ENCODE measurements at places on chromosomes 4 and X. TPM values are rescaled to one million over a fixed set of nuclear protein-coding genes. Genes with fewer than 3 reads are reported as not detected.

TMPRSS11E gene
- not detected for total RNA-seq

SUPT20HL2 gene
- total RNA-seq: not detected

ZCCHC18 gene
- not detected for total RNA-seq

NWD2 gene
- not detected for total RNA-seq

PRRG1 gene
- 18.0 TPM for total RNA-seq

AVPR2 gene
- total RNA-seq: 2.6 TPM

DNA sequence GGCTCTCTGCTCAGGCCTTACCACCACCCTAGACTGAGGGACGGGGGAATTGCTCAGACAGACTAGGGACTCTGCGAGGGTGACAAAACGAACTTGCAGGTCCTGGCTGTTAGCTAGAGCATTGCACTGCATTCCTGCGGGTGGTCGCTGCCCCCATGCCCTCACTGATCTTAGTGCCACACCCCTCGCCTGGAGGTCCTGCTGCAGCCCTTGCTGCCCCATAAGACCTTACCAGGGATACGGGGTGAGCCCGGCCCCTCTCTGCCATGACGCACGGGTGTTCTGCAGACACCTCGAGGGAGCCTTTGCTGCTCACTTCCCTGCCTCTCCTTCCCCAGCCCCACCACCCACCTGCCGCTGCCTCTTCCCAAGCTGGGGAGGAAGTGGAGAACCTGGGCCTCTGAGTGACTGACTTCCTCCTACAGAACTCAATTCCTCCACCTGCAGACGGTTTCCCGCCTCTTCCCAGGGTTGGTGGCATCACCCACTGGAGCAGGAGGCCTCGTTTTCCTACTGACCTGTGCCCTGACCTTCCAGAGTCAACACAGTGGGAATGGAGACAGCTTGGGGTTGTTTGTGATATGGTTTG lies 19.8 kb upstream of the TBC1D14 start:
- no peak for DNase-seq

DNA sequence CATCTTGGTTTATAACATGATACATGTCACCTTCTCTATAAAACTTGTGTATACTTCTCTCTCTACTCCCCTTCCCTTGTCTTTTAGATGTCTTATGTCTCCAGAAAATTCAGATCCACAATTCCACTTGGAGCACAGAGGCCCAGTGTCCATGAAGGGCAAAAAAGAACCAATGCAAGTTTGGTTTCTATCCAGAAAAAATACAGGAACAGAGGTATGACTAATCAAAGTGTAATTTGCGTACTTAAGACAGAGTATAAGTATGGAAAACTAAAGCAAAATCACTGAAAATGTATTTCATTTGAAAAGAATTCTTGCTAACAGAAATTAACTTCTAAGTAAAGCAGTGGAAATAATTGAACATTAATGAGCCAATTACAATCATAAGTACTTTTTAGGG lies 46.2 kb downstream of the GUCY1B1 start:
- peak; percentile 25 for DNase-seq

BOD1L1 gene
- total RNA-seq: 13.3 TPM

- DNase-seq: no peak
These were observed 62.1 kb downstream of the USO1 start for GRCh38 chr4:75786526-75786925.

MAGEA6 gene
- total RNA-seq: 78.3 TPM

- no peak for DNase-seq
These were observed 156.6 kb downstream of the CHIC2 start for GRCh38 chr4:53907772-53908171.

GRCh38 chrX:65750674-65751469 lies 83.4 kb downstream of the MSN start:
- DNase-seq: no peak

DNA sequence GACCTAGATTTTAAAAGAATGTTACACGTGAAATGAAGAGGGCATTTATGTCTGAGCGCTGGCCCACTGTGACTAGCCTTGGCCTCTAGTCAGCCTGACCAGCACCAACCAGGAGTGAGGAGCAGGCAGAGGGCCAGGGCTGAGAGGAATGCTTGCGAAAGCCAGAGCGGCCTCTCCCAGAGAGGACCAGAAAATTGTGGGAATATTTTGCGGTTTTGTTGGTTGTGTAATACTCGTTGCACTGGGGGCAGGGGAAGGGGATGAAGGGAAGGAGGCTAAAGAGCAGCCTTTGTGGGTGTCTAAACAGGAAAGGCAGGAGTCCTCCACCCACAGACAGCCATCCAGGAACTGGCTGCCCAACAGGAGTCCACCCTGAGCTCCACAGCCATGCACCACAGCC lies 3.8 kb downstream of the GABRE start:
- DNase-seq: peak; percentile 87

ODAPH gene
- total RNA-seq: not detected

Data from A172 (cell line).